Stomach (tissue), 19 donors: ENCODE measurements at places on chromosomes 1 and 21. TPM values are rescaled to one million over a fixed set of nuclear protein-coding genes. Genes with fewer than 3 reads are reported as not detected.

The DNM3 gene
- polyA plus RNA-seq = 0.70 TPM

The LRRC39 gene
- not detected for polyA plus RNA-seq

The LRRC53 gene
- not detected for polyA plus RNA-seq

The MFSD2A gene
- polyA plus RNA-seq = 0.76 TPM

The FCGR3A gene
- 18.0 TPM for polyA plus RNA-seq

The PEAR1 gene
- polyA plus RNA-seq = 1.5 TPM

The UBE2G2 gene
- polyA plus RNA-seq = 30.6 TPM

The MAP10 gene
- 1.2 TPM for polyA plus RNA-seq

The NBPF26 gene
- polyA plus RNA-seq = 2.0 TPM

The IL20 gene
- not detected for polyA plus RNA-seq

The SIM2 gene
- 3.3 TPM for polyA plus RNA-seq

The COL8A2 gene
- polyA plus RNA-seq = 0.92 TPM
